ENCODE measurements at places on chromosomes 1 and 21.

- no peak for DNase-seq
These were observed 439.4 kb downstream of the PTPRU start for GRCh38 chr1:29675481-29676263.

GRCh38 chr1:63828322-63829044, 54.7 kb downstream of the ROR1 start:
- no peak for DNase-seq

- no peak for DNase-seq
These were observed 14.1 kb downstream of the DYRK3 start for GRCh38 chr1:206649261-206649921.

DNA sequence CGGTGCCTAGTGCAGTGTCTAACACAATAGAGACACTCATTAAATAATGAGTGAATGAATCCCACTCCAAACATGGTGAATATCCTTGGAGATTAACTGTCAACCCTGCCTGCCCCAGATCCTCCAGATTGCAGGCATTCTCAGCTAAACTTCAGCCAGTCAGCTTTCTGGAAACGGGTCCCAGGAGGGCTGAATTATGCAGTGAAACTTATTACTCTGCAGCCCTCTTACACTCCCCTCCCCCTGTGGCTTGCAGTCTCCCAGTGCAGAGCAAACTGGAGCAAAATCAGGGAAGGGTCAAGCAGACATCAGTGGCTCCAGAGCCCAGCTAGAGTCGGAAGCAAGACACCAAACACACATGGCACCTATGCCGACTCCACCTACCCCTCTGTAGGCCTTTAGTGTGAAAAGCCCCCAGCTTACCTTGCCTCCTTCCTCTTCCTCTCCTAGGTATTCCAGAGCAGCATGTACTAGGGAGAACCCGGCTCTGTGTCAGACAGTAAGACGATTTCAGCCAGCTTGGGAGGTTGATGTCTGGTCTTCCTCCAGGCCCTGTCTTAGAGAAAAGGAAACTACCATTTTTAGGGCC, 6.5 kb upstream of the RGS16 start:
- no peak for DNase-seq

DNA sequence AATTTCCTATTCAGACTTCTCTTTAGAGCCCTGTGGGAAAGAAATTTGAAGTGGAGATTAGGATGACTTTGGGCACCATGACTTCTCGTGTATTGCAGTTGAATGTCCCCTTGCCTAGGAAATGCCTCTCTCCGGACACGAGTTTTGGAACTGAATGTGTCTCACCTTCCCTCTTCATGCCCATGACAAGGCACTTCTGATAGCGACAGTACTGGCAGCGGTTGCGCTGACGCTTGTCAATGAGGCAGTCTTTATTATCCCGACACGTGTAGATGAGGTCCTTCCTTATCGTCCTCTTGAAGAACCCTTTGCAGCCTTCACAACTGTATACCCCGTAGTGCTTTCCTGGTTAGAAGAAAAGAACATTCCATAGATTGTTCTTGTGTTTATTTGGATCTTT, 28.1 kb downstream of the RXRG start:
- DNase-seq = no peak

DNA sequence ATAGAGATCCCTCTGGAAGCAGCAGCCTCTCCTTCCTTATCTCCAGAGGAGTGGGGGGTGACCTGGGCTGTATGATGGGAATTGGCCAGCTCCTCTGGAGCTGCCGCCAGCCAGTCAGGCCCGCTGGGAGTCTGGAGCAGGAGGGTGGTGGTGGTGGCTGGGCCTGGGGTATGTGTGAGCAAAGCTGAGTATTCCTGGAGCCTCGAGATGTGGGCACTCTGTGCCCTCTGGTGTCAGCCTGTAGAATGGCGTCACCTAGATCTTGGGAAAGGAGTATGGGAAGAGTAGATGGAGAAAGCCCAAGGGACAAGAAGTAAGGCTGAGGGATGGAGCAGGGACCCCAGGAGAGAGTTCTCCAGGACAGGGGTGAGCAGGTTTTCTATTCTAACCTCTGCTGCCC, 16.0 kb downstream of the VANGL2 start:
- DNase-seq = peak; percentile 81

GRCh38 chr1:206049919-206050600, 2.9 kb upstream of the RHEX start:
- no peak for DNase-seq

DNA sequence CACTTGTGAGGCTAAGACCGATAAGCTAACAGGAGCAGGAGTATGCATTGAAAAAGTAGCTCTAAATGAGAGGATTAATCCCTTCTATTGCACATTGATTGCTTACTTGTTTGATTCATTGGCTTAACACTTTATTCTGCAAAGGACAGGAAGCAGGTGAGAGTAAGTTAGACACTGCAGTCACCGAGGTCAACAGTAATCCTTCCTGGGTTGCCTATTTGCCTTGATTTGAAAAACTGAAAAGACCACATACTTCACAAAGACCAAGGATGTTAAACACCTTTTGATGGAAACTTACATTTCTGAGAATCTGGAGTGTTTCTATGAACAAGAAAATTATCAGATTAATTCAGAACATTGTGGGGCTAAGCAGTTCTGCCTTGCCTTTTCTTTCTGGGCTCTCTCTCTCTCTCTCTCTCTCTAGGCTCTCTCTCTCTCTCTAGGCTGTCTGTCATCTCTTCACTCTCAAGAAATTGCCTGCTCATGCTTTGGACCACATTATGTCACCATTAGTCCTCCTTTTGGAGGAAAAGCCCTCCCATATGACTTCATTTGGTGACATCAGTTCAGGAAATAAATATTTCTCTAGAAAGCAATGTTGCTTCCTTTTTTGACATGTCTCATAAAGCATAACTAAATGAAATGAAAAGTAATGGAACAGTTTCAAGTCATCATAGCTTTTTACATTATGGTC, 103.8 kb downstream of the TNFSF18 start:
- DNase-seq = no peak

- no peak for DNase-seq
These were observed 13.4 kb downstream of the SERINC2 start for GRCh38 chr1:31426249-31426922.

GRCh38 chr21:19402870-19403269, 999.3 kb upstream of the TMPRSS15 start:
- no peak for DNase-seq

DNA sequence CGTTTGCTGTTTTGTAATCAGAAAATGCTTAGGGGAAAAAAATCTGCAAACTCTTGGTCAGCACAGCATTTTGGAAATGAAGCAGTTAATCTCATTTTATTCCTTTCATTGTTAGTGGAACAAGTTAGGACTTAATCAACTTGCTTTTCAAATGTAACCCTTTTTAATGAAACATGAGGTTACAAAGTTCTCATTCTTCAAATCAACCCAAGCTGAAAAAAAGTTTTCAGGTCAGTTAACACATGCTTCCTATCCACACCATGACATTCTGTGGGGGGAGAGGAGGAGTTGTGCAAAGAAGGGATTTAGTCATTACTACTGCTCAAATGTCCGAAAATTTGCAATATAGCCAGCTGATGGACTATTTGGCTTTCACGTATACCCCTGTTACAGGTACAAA, 283.2 kb upstream of the LYPLAL1 start:
- peak; percentile 55 for DNase-seq

GRCh38 chr1:212667223-212668139, 32.2 kb downstream of the BATF3 start:
- DNase-seq = peak; percentile 91

GRCh38 chr1:15748264-15748663, 6.0 kb downstream of the TMEM82 start:
- DNase-seq = no peak

DNA sequence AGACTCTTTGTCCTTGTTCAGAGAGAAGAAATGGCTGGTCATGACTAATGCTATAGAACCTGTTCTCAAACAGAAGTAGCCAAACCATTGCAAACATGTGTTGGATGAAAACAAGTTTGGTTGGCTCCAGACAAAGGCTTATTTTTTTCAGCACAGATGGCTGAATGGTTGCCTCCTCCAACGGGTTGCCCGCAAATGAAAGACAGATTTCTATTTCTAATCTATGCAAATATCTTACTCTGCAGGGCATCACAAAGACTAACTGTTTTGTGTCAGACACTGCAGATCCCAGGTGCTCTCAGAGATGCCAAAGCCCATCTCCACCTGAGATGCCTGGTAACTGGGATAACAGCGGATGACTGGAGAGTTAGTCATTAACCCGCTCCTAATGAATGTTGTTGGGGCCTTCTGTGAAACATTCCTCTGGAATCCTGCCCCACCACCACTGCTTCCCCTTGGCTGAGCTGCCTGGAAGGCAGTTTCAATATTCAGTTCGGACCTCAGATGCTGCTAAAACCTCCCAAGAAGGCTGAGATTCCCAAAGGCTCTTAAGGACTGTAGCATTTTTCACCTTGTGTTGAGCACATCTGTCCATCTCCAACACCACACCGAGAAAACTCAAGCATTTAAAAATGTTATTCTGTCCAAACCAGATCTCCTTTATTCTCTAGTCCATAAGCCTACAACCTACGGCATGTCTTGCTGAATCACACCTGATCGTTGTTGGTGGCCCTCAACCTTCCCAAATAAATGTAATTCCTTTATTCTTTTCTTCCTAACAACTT, 104.4 kb downstream of the PTPN14 start:
- DNase-seq = peak; percentile 98

DNA sequence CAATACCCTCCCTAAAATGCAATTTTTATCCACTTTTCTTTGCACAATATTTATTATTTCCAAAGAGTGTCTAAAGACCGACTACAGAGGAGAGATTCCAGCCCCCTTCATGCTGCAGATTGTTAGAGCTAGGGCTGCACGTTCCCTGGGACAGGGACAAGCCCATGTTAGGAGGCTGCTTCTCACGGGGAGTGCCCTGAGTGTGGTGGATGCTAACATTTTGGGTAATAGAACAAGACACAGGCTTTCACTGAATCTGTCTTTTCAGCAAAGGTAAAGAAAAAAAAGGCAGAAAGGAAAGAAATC, 125.4 kb downstream of the RIPK4 start:
- no peak for DNase-seq

DNA sequence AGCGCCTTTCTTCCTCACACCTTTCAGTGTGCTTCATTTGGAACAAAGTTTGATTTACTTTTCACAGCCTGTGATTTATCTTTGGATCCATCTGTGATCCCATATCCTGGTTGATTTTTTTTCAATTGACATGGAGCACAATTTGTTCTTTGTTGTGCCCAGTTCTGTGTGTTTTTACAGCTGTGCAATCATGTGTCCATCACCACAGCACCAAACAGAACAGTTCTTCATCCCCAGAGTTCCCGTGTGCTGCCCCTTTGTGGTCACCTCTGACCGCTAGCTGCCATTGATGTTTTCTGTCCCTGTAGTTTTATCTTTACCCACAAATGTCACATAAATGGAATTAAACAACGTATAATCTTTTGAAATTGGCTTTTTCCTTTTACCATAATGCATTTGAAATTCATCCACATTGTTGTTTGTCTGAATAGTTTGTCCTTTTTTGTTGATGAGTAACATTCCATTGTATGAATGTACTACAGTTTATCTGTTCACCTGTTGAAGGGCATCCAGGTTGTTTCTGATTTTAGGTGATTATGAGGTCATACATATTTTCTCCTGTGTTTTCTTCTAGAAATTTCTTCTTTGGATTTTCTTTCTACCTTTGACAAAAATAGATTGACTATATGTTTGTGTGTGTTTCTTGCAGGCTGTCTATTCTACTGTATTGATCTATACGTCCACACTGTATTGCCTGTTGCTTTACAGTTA, 17.4 kb downstream of the MIGA1 start:
- peak; percentile 12 for DNase-seq

DNA sequence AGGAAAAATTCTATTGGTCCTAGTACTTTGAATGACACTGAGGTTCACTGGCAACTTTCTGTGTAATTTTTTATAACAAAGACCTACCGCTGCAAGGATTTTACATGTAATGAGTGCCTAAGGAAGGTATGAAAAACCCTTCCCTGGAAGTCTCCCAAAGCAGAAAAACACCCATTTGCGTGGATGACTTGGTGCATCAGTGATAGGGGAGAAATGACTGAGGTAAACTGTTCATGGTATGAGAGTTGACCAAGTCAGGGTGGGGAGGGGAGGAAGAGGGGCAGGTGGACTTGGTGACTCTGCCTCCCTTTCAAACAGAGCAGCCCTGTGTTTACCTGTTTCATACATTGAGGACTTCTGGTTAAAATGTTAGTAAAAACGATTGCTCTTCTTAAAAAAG, 78.8 kb upstream of the IPO9 start:
- no peak for DNase-seq

DNA sequence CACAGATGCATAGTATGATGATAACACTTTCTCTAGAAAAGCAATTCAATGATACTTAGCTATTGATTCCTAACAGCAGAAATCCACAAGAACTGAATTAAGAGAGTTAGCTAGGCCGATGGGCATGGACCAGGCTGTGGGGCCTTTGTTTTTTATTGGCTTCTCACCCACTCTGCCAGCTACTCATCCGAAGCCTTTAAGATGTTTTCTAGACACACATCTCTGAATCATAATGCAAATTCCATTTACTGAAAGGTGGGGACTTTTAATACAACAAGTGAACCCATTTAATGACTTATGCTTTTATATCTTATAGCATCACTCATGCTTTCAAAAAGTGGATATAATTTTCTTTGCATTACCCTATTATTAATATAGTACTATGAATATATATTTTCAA, 170.2 kb downstream of the RUNX1 start:
- no peak for DNase-seq

DNA sequence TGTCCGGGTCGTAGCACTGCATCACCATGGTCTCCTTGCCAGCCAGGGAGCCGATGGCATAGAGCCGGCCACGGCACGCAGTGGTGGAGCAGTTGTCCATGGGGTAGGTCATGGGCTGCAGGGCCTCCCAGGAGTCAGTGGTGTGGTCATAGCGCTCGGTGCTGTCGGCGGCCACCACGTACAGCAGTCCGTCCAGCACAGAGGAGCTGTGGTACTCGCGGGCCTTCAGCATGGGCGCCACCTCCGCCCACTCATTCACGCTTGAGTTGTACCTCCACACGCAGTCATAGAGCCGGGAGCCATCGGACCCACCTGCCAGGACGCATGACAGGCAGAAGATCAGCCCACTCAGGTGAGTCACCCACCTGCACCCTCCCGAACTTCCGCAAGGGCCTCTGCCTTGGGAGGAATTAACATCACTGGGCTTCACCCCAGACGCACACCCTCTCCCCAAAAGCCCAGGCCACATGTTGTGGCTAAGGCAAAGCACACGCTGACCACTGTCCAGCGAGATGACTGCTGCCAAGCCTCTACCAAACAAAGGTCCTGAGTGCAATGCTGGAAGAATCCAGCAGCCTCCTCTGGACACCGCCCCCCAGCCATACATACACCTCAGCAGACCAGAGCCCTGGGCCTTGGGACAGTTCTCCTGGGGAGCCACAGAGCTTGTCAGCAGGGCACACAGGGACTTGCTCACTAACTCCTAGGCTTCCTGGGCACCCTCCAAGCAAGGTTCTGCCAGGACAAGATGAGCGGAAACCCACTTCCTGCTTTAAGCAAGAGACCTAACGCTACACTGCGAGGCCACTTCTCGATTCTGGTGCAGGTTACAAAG, 3.3 kb downstream of the KLHL21 start:
- no peak for DNase-seq
